Cortex of kidney (tissue), 1 donor: ENCODE measurements at places on chromosomes 11 and 22.

DNA sequence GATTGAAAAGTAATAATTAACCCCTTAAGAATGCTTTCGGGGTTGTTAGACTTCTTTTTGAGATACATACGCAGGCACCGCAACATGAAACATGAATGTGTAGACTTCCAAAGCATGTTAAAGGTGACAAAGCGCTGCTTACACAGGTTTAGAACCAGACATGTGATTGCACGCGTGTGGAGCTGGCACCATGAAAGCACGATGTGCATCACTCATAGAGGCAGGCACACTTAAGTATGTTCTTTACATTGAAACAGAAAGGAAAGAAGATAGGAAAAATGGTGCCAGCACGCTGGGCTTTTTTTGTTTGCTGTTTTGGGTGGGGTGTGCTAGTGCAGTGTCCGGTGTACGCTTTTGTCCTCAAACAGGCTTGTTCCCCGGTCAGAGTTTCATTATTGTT, 83.6 kb upstream of the PPARA start:
- DNase-seq = no peak

DNA sequence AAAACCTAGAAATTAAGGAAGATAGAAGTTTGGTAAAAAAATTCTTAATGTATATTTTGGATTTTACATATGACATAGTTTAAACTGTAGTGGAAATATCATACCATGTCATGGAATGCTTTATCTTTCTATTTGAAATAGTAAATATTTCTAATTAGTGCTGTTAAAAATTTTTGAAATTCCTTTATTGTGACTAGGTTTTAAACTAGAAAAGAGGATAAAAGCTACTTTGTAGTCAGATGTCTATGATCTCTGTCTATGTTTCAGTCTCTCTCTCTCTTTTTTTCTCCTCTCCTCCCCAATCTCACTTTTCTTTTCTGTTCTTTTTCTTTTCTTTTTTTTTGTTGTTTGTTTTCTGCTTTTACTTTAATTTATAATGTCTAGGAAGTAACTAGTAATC, 226.2 kb downstream of the TMEM135 start:
- no peak for DNase-seq

DNA sequence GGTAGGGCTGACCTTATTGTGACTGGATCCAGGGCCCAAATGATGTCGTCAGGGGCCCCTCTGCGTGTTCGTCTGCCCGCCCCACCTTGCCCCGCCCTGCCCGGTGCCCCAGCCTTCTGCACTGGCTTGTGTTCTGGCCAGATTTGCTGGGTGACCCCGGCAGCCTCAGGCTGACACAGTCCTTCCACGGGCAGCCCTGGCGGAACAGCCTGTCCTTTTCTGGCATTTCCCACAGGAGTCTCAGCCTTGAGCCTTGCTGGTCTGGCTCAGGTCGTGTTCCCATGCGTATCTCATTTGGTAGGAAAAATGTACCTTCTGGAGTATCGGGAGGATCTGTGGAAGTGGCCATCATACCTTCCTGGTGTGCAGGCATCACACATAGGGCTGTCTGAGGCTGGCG, 31.0 kb downstream of the IGHMBP2 start:
- no peak for DNase-seq

- no peak for DNase-seq
Measured at GRCh38 chr11:4195909-4196308, 101.3 kb downstream of the RRM1 start.

DNA sequence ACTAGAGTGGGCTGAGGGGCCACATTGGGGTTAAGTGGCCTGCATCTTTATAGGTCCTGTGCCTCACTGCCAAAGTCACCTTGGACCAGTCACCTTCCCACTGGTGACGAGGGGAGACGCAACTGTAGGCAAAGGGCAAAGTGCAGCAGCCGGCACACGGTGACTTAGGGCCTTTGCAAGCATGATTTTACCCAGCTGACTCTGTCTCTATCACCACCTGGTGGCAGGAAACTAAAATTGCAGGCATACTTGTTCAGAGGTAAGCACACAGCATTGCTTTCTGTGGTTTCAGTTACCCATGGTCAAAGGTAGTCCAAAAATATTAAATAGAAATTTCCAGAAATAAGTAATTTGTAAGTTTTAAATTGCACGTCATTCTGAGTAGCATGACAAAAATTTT, 1164.4 kb downstream of the BRD1 start:
- no peak for DNase-seq

DNA sequence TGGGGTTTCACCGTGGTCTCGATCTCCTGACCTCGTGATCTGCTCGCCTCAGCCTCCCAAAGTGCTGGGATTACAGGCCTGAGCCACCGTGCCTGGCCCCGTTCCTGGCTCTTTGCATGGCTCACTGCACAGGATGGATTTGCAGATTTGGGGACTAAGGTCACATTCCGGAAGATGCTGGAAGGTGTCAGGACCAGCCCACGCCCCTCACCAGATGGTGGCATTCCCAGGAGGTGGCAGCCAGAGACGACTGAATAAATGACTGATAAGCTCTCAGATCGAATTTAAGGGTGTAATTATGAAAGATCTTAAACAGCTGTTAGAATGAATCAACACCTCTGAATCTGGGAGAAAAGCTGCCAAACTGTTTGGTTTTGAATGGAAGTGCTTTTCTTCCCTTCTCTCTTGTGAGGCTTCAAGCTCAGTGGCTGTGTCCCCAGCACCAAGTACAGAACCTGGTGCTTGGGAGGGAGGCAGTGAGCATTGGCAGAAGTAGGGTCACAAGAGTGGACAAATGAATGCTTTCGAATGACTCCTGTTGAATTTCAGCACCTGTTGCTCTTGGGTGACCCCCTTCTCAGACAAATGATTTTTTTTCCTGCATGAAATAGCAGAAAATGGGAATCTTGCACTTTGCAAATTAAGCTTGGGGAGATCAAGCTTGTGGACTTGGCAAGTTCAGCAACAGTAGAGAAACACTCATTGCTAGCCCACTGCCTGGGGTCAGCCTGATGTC, 69.6 kb downstream of the KIAA1671 start:
- DNase-seq = no peak

GRCh38 chr11:57354699-57355098, 16.5 kb downstream of the P2RX3 start:
- DNase-seq = no peak

- DNase-seq = no peak
Measured at GRCh38 chr11:76795290-76795935, 12.3 kb downstream of the TSKU start.

- DNase-seq = no peak
Measured at GRCh38 chr11:66950112-66950535, 8.1 kb downstream of the PC start.

- DNase-seq = no peak
Measured at GRCh38 chr22:21568347-21569075, 997 bp downstream of the UBE2L3 start.

- DNase-seq = no peak
Measured at GRCh38 chr11:16155448-16155847, 200.9 kb downstream of the SOX6 start.

- DNase-seq = no peak
Measured at GRCh38 chr11:24588081-24588480, 91.2 kb downstream of the LUZP2 start.

DNA sequence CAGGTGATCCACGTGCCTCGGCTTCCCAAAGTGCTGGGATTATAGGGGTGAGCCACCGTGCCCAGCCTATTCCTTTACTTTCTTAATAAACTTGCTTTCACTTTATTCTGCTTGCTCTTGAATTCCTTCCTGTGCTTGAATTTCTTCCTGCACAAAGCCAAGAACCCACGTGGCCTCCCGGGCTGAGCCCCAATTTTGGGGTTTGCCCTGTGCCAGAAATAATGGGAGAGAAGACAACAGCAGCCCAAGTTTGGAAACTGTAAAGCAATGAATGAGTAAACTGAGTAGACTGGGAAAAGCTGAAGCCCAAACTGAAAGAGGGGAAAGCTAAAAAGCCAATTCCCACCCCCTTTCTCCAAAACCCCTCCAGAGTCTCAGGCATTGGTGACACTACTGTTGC, 136.4 kb downstream of the NECTIN1 start:
- DNase-seq = no peak

DNA sequence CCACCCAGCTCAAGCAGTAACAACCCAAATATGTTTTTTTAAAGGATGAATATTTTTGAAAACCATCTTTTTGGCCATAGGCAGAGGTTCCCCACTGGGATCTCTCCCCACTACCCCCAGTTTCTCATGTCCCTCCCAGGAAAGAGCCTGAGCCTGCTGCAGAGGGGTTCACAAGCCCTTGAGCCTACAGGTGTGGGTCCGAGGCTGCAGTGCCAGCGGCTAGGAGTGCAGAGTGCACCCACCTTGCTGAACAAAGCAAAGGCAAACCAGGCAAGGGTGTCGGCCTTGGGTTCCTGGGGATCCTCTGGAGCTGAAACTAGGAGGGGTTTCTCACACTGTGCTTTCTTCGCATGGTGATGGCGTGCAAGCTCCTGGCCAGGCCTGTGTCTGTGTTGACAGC, 35.0 kb downstream of the GNAZ start:
- DNase-seq = no peak

DNA sequence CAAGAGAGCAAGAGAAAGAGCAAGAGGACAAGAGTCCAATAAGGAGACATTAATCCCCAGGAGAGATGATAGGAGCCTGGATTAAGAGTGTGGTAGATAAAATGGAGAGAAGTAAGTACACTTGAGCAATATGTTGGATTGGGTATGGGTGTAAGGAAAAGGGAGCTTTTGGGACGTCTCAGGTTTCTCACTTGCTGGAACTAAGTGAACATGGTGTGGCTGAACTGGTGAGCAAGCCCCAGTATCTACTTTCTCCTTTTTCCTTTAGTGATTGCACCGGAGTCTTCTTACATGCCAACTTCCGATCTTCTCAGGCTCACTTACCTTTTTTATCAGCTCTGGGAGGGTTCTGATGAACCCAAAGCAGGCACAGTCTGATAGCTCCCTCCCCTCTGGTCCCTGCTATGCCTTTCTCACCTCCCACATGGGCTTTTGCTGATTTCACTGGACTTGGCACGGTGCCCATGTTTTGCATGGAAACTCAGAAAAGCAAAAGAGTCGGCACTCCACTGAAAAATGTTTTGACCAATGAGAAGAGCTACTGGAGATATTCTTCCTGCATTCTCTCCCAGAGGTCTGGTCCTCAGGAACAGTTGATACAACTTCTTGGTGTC, 14.5 kb upstream of the APLNR start:
- DNase-seq = no peak

GRCh38 chr11:111378861-111379601, at the start of gene POU2AF1:
TSS of gene POU2AF1 (minus strand) at chr11:111379275. CDS start at chr11:111379177, 98 bp downstream.
- DNase-seq = no peak

DNA sequence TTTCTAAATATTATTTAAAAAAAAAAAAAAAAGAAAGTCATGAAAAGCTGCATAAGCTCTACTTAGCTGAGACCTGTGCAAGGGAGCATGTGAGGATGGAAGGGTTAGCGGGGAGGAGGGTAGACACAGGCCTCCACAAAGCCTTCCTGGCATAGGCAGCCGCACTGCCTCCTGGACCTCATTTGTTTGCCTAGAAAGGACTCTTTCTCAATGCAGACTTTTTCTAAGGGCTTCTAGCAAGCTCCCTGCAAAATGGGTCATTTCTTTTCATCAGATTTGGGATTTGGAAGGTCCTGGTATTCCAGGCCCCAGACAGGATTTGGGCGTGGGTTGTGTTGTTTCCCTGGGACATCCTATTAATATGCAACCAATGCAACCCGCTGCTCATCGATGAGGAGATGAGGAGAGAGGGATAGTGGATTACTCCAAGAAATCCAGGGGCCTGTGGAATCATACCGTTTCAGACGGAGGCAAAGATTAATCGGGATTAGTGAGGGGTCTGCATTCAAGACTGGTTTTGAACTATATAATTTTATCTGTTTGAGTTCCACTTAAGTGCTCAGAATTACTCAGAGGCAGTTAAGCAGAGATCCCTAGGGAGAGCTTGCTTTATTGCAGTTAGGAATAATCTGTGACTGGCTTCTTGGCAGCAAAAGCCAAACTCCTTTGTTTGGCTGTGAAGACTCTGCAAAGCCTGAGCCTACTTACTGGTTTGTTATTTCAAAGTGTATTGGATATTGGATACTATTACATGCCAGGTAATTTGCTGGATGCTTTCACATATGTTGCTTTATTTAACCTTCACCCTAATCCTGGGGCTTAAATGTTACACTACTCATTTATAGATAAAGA, 106.9 kb upstream of the NAV2 start:
- no peak for DNase-seq

DNA sequence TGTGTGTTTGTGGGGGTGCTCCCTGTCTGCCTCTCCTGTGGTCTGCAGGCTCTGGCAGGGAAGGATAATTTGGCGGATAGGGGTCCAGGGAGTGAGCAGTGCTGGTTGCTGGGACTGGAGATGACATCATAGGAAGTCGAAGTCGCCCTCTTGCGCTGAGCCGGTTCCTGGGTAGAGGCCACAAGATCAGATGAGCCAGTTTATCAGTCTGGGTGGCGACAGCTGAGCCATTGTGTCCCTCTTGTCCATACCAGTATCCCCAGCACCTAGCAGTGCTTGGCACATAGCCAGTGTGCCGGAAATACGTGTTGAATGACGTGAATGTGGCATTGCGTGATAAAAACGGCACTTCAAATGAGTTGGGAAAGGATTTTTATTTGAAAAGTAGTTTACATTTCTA, 9.8 kb downstream of the APOL5 start:
- DNase-seq = no peak

- DNase-seq = no peak
Measured at GRCh38 chr11:2588809-2589537, 110.8 kb downstream of the KCNQ1OT1 start.

DNA sequence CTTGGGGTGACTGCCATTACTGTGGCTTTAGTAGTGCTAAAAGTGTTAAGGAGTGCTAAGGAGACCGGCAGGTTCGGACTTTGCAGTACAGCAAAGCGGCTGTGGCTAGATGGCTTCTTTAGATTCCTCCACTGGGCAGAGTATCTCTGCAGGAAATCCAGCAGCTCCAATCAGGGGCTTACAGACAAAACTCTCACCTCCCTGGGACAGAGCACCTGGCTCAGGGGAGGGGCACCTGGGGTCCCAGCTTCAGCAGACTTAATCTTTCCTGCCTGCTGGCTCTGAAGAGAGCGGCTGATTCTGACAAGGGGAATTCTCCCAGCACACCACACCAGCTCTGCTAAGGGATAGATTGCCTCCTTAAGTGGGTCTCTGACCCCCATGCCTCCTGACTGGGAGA, 668.8 kb upstream of the TENM4 start:
- DNase-seq = no peak

- DNase-seq = no peak
Measured at GRCh38 chr11:116855413-116855812, 18.0 kb upstream of the APOA1 start.

- no peak for DNase-seq
Measured at GRCh38 chr11:88534185-88534584, 196.6 kb upstream of the CTSC start.

- DNase-seq = no peak
Measured at GRCh38 chr11:121299417-121299816, 6.8 kb downstream of the SC5D start.

- no peak for DNase-seq
Measured at GRCh38 chr22:44130076-44130711, 50.5 kb upstream of the PARVG start.
